ENCODE measurements at places on chromosomes 11 and 22.

- DNase-seq = no peak
Measured at GRCh38 chr11:133723056-133723455, 122.3 kb downstream of the SPATA19 start.

DNA sequence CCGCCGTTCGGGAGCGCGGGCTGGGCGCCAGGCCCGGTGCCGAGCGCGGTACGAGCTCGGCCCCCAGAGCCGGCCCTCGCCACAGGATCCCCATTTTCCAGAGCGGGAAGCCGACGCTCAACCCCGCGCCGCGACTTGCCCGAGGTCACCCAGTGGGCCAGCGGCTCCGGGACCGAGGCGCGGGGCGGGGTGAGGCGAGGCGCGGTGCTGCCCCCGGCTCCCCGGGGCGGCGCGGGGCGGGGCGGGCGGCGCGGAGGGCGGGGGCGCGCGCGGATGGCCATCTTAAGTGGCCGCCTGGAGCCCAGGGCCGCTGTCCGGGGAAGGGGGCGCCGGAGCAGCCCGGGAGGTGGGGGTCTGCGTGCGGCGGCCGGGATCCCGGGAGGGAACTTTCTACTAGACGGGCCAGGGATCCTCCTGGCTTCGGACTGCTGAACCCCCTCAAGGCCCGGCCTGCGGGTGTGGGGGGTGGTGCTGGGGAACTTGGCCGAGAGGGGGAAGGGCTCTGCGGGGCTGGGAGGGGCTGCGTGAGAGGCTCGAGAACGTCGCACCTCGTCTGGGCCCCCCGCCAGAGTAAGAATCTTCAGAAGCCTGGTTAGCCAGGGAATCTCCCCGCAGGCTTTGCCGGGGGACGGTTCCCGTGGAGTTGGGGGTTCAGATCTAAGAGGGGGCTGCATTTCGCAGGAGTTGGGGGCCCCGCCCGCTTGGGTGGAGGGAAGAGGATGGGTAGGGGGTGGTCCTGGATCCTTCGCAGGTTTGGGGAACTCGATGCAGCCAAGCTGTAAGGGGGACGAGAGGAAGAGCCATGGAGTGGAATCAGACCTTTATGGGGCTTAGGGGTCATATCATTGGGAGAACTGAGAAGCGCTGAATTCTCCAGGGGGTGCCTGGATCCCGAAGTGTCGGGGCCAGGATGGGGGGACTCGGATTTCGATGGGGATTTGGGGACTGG lies 678 bp upstream of the INPPL1 start:
- DNase-seq = peak; percentile 54

- DNase-seq = no peak
Measured at GRCh38 chr11:34261095-34261494, 96.7 kb downstream of the ABTB2 start.

- DNase-seq = no peak
Measured at GRCh38 chr22:46649141-46650077, 29.2 kb downstream of the GRAMD4 start.

DNA sequence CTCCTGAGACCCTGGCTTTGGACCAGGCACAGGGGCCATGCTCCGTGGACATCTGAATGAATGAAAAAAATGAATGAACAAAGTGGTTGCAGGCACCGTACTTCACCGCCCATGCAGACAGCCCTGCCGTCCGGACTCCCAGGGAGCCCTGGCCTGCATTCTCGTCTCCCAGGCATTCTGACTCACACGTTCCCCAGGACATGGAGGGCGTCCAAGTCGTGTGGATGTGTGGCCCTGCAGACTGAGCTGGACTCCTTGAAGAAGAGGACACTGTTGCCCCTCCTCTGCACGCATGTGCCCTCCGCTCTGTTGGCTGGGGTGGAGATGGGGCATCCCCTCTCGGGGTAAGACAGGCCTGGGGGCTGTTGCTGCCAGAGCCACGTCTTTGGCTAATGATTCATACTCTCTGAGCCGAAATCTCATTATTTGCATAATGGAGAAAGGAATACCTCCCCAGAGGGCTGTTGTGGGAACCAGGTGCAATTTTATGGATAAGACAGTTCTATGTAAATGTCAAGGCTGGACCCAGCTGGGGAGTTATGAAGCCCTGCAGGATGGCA lies 49.7 kb downstream of the RTL6 start:
- no peak for DNase-seq

GRCh38 chr11:41786087-41786486 lies 326.6 kb upstream of the LRRC4C start:
- DNase-seq = no peak

- no peak for DNase-seq
Measured at GRCh38 chr11:22792497-22792896, 37.1 kb downstream of the SVIP start.

DNA sequence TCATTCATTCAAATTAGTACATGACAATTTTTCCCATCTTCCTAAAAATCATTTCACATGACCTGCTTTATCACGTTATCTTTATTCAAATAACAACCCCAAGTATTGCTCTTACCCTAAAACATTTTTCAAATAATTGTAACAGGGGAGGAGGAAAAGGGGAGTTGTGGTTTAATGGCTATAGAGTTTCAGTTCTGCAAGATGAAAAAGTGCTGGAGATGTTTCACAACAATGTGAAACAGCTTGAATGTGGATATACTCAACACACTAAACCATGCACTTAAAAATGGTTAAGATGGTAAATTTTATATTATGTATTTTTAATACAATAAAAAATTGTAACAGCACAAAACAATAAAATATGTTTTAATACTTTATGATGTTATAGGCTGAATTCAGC lies 161.6 kb upstream of the GUCY1A2 start:
- DNase-seq = no peak

- DNase-seq = peak; percentile 65
Measured at GRCh38 chr11:69888483-69889181, 69.4 kb upstream of the FGF3 start.

DNA sequence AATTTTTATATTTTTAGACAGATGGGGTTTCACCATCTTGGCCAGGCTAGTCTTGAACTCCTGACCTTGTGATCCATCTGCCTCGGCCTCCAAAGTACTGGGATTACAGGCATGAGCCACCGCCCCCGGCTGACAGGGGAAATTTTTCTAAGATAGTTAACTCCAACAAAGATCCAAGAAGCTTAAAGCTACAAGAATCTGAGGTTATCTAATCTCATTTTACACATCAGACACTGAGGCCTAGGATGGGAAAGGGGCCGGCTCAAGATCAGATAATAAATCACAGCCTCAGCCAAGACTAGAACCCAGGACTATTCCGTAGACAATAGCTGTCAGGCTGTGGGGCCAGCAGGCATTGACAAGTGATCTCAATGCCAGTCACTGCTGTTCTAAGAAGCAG lies 94.0 kb downstream of the AMBRA1 start:
- DNase-seq = no peak

- DNase-seq = no peak
Measured at GRCh38 chr11:9550191-9550628, 23.3 kb upstream of the WEE1 start.

DNA sequence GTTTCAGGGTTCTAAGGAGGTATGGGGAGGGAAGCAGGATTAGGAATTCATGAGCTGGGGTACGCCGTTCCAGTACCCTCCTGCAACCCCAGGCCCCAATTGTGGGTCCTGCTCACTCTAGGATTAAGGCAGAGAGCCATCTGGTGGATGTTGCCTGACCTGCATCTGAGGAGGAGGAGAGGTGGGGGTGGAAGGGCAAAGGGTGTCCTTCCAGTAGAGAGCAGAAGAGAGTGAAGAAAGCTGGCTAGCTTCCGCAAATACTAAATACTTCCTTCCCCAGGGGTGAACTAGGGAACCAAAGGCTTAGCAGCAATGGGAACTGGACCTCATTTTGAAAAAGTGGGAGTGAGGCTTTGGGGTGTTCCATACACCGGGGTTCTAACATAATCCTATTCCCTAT lies 10.6 kb downstream of the LRRC51 start:
- DNase-seq = peak; percentile 65

DNA sequence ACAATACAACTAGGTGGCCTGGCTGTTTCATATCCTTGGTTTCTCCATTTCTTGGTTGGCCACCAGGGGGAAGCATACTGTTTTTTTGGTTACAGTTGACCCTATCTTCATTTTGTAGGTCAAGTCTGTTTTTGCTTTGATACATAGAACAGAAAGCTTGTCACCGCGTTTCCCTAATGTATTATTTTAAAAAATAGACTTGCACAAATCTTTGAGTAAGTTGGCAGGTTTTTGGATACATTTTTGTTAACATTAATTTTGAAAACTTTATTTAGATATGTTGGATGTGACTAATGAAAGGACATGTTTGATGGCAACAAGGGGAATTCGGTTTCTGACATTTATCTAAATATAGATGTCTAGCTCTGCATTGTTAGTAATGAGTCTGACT lies 3.0 kb downstream of the NCR3LG1 start:
- DNase-seq = peak; percentile 67

DNA sequence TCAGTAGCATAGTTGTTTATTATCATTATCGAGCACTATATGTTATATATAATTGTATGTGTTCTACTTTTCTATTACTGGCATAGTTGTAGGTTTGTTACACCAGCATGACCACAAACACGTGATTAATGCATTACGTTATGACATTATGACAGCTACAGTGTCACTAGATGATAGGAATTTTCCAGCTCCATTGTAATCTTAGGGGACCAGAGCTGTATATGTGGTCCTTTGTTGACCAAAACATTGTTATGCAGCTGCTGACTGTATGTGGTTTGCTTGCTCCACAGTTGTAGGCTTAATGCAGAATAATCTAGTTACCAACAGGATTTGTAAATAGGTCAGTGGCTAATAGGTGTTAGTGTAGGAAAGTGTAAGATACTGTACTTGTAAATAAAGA lies 66.1 kb downstream of the HSD17B12 start:
- no peak for DNase-seq

DNA sequence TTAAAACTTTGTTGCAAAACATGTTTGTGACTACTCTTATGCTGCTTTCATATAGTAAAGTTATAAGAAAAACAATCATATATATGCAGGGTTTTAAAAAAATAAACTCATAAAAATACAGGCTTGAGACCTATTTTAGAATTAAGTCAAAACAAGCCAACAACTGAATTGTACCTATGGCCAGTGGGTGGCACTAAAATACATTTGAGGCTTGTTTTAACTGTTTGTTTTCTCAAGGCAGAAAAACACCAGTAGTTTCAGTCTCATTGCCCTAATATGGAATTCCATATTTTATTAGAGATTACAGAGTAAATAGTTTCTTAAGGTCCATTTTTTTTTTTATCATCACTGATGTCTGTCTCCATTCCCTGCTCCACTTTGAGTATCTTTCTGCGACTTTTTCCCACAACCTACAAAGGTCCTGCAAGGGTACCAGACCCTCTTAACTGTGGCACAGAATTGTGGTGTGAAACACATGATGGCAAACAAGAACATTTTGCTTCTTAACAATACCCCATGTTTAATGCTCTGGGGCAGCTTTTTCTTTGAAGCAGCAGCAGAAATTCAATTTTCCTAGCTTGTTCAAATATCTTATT lies 8.5 kb upstream of the CCDC89 start:
- DNase-seq = no peak

- no peak for DNase-seq
Measured at GRCh38 chr11:34481307-34481706, 32.3 kb downstream of the ELF5 start.

DNA sequence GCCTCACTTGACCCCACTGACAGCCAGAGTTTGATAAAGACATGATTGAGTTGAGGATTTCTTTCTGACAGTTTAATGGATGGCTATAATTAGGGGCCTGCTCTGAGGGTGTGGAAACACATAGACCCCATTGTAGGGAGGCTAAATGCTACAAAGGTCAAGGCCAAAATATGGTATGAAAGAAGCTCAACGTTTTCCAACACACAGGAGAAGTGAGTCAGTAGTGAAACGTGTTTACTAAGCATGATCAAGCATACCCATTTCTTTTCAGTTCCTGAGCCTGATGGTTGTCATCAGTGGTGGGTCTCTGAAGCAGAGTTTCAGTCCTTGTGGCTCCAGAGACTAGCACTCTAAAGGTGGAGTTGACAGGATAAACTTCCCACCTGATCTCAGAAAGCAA lies 69.7 kb downstream of the SNX19 start:
- DNase-seq = no peak

DNA sequence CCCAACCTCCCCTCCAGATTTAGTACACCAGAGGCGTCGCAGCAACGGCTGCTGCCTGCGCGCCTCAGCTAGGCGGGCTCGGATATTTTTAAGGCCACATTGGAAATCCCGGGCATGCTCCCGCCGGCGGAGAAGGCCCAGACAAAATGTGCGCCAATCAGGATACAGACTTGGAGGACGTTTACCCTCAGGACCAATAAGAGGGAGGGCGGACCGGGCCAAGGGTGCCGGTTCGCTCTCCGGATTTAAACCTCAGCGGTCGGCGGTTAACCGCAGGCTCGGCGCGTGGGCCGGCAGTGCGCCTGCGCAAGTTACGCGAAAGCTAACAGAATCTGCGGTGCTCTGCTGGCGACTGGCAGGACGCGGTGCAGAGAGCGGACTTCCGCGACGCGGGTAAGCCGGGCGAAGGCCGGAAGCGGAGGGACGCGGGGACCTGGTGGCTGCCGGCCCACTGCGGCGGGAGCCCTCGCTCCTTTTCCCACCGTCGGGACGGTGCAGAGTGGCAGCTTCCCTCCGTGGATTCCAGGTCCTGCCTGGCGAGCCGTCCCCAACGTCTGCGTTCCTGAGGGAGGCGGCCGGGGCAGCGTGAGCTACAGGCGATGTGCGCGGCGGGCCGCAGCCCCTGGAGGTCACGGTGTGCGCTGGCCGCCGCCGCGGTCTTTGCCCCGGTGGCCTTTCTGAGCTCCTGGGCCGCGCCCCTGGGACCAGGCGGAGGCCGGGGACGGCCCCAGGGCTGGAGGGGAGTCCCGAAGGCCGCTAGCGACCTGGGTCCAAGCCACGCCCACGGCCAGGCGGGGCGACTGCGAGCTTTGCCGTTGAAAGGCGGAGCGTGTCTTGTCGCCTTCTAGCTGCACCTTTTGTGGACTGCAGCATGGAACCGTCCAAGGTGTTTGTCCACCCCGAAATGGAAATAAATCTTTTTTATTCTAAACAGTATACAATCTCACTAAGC lies at the start of gene HYLS1:
Gene HYLS1 (plus strand): TSS at position 296 of the 952 bp plus-strand sequence. CDS start 11,701 bp downstream, outside the sequence.
- peak; percentile 90 for DNase-seq

- DNase-seq = no peak
Measured at GRCh38 chr11:66008468-66009101, 3.2 kb upstream of the CST6 start.

DNA sequence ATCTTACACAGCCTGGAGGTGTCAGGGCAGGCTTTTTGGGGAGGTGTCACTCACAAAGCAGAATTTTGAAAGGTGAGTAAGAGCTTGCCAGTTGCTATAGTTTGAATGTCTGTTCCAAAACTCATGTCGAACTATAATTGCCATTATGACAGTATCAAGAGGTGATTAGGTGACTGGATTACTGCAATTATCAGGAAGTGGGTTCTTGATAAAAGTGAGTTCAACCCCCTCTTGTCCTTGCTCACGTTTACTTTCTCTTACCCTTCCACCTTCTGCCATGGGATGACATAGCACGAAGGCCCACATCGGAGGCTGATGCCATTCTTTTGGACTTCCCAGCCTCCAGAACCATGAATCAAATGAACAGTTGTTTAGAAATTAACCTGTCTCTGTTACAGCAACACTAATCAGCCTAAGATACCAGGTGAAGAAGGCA lies 4.7 kb upstream of the C11orf86 start:
- no peak for DNase-seq

GRCh38 chr11:120912504-120912903 lies 111.4 kb upstream of the TBCEL start:
- DNase-seq = no peak

All from activated gamma-delta T cell treated with Interleukin-2 at 50 U/mL for 16 hours (primary cell).